ENCODE measurements at places on chromosomes 1 and 21.

- no peak for DNase-seq
Observed at GRCh38 chr1:153291514-153291913, 21.2 kb downstream of the PGLYRP3 start.

DNA sequence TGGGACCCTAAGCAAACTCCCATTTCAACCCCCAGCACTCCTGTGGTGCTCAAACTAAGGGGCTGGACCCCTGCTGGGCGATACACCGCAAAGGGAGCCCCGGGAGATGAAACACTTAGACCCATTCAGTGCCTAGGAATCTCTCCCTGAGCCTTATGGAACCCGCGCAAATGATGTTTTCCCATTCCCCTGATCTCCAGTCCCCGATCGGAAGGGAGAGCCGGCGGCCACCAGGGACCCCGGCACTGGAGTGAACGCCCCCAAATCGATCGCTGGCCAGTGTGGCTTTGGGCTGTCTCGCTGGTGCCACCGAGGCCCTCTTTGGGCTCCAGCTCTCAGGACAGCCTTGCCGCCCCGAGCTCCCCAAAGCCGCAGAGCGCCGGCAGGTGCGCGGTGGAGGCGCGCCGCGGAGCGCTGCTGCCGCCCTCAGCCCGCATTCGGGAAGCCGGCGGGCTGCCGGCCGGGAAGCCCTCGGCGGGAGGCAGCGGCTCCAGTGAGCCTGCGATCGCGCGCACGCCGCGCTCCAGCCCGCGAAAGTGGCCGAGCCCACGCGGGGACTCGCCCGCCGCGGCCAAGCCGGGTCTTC, 1.1 kb downstream of the PLXNA2 start:
- no peak for DNase-seq

GRCh38 chr1:151166505-151166956, 587 bp downstream of the SCNM1 start:
- DNase-seq: no peak

DNA sequence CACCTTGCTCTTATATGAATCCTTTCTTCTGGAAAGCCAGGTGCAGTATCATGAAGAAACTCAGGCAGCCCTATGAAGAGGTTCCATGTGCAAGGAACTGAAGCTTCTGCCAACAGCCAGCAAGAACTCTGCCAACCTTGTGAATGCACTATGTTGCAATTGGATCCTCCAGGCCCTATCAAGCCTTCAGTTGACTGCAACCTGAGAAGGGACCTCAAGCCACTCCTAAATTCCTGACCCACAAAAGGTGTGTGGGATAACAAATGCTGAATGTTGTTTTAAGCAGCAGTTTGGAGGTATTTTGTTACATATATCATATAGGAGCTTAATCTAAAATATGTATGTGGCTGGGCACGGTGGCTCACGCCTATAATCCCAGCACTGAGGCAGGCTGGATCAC, 84.0 kb downstream of the RERE start:
- no peak for DNase-seq
